GM23338 (cell line): ENCODE measurements at places on chromosomes 7 and 10. TPM values are rescaled to one million over a fixed set of nuclear protein-coding genes. Genes with fewer than 3 reads are reported as not detected.

- no peak for DNase-seq
Observed at GRCh38 chr7:121485467-121486243, 89.5 kb upstream of the FAM3C start.

GRCh38 chr10:133198621-133199487 lies 31.2 kb upstream of the UTF1 start:
- no peak for DNase-seq

Gene HOXA9
- total RNA-seq, result not detected in 2 replicates

DNA sequence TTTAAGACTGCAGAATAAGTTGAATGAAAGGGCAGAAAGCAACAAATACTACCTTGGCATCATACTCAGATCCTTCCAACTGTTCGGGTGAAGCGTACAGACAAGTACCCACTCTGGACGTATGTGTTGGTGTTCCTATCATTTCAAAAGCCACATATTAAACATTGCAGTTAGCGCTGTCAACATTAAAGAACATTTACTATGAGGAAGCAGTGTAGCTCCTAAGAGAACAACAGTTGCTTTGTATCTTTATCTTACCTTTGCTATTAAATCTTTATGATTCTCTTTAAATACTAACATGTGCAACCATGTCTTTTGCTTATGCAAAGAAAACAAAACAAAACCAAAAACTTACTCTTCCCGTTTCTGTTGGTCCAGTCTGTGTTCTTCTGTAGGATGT lies 2.6 kb upstream of the ANKRD61 start:
- DNase-seq, result no peak
